ENCODE measurements at places on chromosomes 11 and 22.

GRCh38 chr22:31292236-31292989 is at the start of gene PIK3IP1:
Gene PIK3IP1 (minus strand): TSS chr22:31292488. CDS start chr22:31292344, 144 bp downstream.
- peak; percentile 91 for DNase-seq

DNA sequence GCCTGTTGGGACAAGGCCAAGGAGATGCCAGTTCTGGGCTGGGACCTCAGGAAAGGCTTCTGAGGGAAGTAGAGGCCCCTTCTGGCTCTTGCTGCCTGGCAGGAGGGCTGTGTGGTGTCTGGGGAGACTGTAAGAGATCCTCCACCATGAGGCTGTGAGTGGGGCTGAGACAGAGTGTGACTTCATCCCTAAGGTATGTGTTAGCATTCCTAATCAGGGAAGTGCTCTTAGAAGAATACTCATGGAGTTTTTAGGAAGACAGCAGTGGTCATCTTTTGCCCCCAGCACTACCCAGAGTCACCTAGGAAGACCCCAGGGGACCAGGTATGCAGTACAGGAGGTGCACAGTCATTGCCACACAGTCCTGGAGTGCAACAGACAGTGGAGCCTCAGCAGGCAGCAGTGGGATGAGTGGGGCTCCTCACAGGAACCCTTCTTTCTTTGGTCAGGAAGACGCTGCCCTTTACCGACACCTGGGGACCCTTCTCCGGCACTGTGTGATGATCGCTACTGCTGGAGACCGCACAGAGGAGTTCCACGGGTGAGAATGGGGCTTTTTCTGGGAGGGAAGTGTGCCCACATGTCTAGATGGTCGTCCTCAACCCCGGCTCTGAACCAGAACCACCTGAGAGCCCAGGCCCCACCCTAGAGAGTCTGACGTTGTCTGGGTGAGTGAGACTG is 2.8 kb downstream of the RIC8A start:
- no peak for DNase-seq

DNA sequence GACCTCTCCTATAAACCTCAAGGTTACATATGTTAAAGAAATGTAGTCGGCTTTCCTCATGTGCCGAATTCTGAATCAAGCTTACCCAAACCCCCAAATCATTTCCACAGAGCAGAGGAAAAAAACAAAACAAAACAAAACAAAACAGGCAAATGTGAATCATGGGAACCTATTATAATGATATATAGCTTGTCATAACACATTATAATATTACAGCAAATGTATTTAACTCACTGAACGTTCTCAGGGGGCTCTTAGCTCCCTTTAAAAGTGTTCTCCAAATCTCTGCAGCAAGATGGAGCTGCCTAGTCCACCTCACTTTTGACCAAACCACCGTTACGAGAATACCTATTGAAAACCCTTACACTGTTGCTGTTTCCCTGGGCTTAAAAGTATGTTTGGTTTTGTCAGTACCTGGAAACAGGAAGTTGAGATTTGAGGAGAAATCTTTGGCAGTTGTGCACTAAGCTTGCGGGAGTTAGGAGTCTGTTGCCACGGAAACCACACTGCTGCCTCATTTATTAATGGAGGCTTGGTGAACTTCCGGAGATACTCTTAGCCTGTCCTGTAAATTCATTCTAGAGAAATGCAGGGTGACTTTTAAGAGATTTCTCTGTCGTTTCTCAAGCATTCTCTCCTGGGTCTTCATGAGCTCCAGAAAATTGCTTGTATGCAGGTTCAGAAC is 167.0 kb upstream of the RASSF10 start:
- DNase-seq = no peak

DNA sequence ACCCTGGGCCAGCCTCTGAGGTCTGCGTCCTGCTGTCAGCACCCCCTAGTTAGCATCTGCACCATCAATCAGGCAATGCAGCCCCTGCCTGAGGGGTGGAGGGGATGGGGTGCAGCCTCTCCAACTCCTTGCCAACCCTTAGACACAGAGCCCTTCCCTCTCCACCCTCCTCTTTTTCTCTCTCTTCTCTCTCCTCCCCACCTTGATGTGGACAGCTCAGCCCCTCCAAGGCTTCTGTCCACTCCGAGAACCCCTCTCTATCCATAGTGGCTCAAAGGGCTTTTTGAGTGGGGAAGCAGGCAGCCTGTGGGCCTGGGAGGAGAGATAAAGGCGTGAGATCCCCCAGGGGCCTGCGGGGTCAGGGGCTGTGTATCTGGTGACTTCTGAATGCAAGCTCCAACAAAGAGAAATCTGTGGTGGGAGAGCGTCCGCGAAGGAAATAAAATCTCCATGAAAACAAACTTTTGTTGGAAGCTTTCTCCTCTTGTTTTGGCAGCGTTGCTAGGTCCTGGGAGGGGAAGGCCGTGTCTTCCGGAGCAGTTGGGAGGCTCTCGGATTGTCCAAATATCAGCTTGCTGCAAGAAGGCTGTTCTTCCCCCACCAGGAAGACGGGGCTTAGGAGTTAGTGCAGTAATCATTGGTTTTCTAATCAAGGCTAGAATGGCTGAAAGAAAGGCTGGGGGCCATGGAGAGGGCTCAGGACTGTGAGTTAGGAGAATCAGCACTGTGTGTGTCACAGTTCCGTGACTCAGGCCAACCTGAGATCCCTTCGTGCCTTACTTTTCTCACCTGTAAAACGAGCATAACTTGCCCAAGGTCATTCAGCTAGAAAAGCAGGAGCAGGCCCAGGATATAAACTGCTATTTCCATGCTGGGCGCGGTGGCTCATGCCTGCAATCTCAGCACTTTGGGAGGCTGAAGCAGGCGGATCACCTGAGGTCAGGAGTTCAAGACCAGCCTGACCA is 50.3 kb downstream of the PKNOX2 start:
- DNase-seq = no peak

DNA sequence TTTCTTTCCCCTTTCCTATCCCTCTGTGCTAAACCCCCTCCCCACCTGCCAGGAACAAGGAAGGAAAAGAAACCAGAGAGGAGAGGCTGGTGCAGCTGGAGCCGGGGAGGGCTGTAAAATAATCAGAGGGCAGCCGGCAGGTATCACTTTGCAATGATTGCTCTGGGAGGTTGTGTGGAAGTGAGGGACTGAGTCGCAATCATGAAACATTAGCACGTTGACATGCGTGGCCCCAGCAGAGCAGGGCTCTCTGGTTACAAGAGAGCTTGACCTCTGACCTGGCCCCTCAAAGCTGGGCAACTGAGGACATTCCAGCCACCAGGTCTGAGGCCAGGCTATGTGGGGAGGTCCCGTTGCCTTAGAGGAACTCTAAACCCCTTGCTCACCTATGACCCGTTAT is 170.8 kb upstream of the BDNF start:
- no peak for DNase-seq

- no peak for DNase-seq
These were observed 3.0 kb downstream of the LRP5 start for GRCh38 chr11:68315171-68315920.

DNA sequence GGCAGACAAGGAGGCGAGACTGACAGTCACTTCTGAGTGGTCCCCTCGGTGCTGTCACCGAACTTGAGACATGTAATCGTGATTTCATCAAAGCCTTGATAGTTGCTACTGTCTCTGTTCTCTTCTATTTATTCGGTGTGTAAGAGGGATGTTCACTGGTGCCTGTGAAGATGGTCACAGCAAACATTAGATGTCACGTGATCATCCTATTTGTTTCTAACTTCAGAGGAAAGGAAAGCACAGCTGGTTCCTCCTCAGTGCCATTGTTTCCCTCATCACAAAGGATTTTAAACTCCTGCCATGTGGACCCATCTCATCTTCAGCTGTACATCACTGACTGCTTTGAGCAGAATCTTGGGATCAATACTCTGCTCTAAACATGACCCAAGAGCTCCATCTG is 73.1 kb upstream of the CLMP start:
- no peak for DNase-seq

DNA sequence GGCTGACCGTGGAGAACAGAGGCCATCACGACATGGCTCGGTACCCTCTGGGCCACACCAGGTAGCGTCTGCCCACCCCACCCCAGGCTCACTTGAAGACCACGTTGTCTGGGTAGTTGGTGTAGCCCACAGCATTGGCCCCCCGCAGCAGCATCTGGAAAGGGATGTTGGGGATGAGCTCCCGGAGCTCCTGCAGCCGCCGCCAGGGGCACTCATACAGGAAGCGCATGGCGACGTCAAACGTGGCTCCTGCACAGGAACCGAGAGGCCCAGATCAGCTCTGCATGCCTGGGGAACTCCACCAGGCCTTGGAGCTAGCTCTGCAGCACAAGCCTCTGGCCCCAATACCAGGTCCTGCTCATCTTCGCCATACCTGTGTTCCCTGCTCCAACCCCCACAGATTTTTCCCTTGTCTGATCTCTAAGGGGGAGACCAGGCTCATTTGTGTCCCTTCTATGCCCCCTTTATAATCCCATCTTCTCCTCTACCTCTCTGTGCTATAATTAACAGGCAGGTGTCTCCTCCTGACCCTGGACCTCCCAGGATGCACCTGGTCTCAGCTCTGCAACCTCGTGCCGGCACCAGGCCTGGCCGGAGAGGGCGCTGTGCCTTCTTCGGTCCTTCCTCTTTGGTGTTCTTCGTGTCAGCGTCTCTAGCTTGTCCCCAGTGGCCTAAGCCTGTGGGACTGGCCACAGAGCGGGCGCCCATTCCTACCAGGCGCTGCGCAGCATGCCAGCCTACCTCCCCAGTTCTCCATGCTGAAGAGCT is 5.0 kb upstream of the LRFN4 start:
- no peak for DNase-seq

DNA sequence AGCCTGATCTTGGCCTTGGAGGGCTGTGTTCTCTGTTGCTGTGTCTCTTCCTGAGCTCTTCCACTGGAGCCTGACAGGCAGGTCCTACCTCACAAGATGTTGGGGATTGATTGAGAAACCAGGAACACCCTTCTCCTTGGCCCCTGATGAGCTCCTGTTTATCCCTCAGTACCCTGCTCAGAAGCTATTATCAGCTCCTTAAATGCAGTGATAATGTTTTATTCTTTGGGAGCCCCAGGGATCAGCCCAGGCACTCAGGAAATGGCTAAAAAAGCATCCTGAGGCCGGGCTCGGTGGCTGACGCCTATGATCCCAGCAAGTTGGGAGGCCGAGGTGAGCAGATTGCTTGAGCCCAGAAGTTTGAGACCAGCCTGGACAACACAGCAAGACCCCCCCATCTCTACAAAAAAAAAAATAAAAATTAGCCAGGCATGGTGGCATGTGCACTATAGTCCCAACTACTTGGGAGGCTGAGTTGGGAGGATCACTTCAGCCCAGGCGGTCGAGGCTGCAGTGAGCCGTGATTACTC is 4.9 kb upstream of the PHLDA2 start:
- no peak for DNase-seq

GRCh38 chr22:42780070-42780540 is 59.4 kb upstream of the A4GALT start:
- no peak for DNase-seq

- DNase-seq = no peak
These were observed 27.6 kb upstream of the RCE1 start for GRCh38 chr11:66815646-66816045.

All from tibial nerve (tissue), 4 donors.